ENCODE measurements at places on chromosomes 6 and 20. TPM values are rescaled to one million over a fixed set of nuclear protein-coding genes. Genes with fewer than 3 reads are reported as not detected.

UTRN gene
- total RNA-seq, result 204 TPM

GRCh38 chr6:122202576-122203137 is 196.8 kb upstream of the HSF2 start:
- no peak for DNase-seq

DNA sequence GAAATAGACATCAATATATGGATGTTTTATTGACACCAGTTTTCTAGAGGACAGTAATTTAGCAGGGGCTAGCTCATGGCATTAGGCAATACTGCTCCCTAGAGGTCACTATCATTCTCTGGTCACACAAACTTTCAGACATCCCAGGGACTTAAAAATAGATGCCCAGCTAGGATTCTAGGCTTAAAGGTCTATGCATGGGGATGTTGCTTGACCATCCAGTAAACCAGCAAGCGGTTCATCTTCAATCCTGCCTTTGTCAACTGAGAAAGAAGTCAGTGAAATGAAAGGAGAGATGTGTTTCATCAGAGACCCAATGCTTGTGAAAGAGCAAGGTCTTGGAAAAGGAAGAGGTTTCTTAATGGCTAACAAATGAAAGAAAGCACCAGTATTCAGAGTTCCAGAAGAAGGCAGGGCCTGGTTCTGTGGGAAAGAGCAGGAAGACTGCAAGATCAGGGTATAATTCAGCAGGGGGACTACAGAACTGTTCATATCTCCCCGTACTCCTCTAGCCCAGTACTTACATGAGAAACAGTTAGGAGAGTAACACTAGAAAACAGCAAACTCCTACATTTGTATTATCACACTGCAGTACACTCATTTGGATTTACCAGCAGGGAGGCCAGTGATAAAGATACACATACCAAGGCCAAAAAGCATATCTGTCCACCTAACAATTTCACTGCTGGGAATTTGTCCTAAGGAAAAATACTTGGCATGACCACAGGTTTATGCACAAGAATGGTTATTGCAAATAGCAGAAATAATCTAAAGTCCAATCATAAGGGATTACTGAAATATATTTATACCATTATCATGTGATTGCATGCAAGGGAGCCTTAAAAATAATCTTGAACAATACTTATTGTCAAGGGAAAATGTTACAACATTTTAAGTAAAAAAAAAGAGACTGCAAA is 151.4 kb upstream of the LAMA2 start:
- no peak for DNase-seq

DNA sequence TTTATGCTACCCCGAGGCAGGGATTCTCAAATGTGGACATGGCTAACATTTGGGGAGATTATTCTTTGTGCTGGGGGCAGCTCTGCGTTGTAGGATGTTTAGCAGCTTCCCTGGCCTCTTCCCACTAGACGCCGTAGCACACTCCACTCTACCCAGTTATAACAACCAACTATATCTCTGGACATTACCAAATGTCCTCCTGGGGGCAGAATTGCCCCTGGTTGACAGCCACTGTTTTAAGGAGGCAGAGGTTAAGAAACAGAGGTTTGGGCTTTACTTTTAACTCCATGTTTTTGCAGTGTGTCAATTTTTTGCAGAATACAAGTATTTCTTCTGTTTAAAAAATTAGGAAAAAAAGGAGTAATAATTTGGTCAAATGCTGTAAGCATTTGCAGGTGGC is 56.2 kb upstream of the BMP6 start:
- DNase-seq, result no peak

DNA sequence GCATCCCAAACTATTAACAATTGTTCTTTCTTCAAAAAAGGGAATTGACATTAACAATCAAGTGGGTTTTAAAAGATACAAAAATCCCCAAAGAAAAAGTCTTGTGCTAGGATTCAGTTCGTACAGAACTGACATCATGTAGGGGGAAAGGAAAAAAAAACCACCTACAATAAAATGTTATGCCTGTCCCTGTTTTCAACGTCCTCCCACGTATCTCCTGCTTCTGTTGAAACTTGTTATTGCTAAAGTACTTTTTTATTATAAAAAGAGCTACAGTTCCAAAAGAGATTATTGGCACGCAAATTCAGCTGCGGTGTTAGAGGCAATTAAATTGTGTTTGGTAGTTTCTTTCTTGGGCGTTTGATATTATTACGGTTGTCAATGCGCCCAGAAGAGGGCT is 102.8 kb upstream of the PHACTR1 start:
- DNase-seq, result no peak

GRCh38 chr20:38872036-38872435 is 54.2 kb upstream of the FAM83D start:
- DNase-seq, result no peak

- no peak for DNase-seq
Measured at GRCh38 chr6:147136057-147136456, 68.2 kb upstream of the STXBP5 start.

- no peak for DNase-seq
Measured at GRCh38 chr6:108556866-108557493, 3.7 kb upstream of the FOXO3 start.

Measured in breast epithelium (tissue), 4 donors.